ENCODE measurements at places on chromosomes 13 and 19.

DNA sequence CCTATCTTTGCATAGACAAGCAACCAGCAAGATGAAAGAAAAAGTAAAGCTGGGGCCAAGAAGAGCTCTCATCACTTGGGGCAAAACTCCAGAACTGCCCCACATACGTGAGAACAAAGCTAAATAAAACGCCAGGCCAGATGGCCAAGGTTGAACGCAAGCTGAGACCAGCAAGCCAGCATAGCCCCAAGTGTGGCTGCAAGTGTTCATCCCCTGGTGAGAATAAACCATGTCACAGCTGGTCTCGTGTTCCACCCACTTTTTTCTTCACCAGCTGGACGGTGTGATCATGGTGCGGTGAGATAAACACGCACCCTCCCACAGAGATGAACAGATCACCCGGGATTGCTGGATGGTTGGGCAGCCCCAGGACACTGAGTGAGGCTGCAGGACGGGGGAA lies 109.6 kb upstream of the CACNA1A start:
- DNase-seq, result no peak

GRCh38 chr13:41788552-41788951 lies 172.4 kb downstream of the VWA8 start:
- no peak for DNase-seq

DNA sequence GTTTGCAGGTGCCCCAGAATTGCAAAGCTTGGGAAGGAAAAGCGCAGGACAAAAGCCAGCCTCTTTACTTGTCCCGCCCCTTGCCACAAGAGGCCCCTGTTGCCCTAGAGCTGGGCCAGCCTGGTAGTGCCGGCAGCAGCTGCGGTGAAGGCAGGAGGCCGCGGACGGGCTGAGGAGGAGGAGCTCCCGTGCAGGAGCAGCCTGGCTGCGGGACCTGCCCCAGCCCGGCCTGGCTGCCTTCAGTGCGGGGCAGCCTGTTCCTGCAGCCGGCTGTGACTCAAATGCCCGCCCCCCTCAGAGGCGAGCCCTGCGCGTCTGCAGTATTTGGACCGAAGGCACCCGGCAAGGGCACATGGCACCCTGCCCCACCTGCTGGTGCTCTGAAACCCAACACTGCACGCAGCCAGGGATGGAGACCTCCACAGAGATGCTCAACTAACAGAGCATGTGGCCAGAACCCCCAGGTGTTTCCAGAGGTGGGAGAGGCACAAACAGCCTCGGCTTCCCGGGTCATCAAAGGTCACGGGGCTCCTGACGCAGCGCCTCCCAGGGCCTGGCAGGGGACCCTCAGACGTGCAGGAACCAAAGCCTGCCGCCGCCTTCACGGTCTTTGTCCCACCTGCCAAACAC lies 29.7 kb downstream of the NAXD start:
- peak; percentile 10 for DNase-seq

DNA sequence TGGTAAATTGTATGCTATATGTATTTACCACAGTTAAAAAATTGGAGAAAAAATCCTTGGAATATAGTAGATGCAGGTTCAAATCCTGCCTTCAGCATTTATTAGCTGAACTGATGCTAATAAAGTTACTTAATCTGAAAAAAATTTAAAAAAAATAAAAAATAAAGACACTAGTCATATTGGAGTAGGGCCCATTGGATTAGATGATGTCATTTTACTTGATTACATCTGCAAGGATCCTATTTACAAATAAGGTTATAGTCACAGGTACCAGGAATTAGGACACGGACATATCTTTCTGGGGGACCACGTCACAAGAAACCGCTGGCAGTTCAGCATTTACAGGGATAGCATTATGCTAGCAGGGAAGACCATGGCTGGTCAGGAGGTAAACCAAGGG lies 6.2 kb downstream of the ZNF555 start:
- no peak for DNase-seq

DNA sequence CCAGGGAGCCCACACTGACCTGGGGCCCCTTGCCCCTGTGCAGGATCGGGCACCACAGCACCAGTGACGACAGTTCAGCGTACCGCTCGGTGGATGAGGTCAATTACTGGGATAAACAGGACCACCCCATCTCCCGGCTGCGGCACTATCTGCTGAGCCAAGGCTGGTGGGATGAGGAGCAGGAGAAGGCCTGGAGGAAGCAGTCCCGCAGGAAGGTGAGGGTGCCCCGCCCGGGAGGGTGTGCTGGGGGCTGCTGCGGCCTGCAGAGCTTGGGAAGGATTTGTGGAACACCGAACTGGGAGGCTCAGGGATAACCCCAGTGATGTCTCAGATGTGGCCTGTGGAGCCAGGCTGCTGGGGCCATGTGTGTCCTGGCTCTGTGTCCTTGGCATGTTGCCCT lies 4.2 kb downstream of the B3GNT8 start:
- DNase-seq, result no peak

GRCh38 chr19:2076526-2076944 lies 19.6 kb downstream of the MOB3A start:
- DNase-seq, result no peak

- no peak for DNase-seq
These were observed 4.3 kb downstream of the ZSCAN1 start for GRCh38 chr19:58037927-58038687.

- DNase-seq, result no peak
These were observed 24.9 kb upstream of the TPM4 start for GRCh38 chr19:16051254-16052025.

DNA sequence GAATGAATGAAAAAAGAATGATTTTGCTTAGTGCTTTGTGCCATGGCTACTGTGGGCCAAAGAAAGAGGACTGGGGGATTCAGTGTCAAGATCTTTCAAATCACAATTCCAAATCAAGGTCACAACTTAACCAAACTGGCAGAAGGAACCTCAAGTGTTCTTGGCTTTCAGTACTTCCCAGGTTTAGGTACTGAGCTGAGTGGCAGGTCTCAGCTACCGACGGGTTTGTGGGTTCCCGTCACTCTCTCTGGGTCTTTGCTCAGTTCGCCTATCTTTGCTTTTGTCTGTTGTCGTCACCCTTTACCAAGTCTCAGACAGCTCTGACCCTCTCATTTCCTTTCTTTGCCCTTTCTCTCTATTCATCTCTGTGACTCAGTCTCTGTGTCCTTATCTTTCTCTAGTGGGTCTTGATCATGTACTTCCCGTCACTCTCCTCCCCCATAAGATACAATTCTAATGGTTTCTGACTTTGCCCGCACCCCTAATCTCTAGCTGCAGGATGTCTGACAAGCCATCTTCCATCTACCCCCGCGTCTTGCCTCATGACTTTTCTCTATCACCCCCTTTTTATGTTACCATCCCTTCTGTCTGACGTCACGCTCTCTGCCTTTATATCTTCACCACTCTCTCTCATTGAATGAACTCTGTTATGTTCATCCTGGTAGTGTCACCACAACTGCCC lies 33.3 kb upstream of the LRRC4B start:
- no peak for DNase-seq

DNA sequence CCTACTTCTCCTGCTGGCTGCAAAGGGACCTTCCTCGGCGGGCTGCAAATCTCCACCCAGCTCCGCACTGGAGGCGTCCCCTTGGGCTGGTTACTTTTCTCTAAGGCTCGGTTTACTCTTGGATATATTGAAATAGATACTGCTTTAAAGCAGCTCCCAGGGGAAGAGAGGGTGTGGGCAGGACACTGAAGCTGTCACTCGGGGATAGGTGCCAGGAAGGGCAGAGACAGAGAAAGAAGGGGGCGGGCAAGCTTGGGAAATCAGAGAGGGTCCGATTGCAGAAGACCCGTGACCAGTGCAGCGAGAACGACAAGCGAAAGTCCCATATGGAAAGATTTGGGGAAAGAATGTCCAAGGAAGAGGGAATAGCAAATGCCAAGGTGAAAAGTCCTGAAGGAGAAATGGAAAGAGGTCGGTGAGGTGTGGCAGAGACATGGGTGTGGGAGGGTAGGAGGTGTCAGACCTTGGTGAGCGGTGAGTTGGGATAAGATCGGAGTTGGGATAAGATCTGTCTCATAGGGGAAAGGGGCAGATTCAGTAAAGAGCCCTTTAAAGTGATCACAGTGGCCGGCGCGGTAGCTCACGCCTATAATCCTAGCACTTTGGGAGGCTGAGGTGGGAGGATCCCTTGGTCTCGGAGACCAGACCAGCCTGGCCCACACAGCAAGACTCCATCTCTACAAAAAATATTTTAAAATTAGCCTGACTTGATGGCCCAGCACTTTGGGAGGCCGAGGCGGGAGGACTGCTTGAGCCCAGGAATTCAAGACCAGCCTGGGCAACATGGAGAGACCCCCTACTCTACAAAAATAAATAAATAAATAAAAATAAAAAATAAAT lies 618 bp downstream of the THSD8 start:
- DNase-seq, result no peak

DNA sequence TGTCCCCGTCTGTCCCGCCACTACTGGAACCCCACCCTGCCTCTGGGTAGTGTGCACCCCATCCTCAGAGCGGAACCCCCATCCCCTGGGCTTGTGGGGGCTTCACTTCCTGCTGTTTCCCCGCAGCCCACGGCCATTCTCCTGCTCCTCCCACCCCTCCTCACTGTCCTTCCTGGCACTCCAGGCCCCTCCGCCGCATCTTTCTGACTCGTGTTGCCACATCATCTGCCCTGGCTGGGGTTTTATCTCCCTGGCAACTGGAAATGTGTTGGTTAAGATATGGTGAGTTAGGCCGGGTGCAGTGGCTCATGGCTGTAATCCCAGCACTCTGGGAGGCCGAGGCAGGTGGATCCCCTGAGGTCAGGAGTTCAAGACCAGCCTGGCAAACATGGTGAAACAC lies 37.3 kb downstream of the KDM4B start:
- DNase-seq, result no peak

- DNase-seq, result no peak
These were observed 86.9 kb upstream of the DOCK9 start for GRCh38 chr13:99064624-99065234.

GRCh38 chr19:18894254-18895037 lies 1.5 kb downstream of the CERS1 start:
- no peak for DNase-seq

DNA sequence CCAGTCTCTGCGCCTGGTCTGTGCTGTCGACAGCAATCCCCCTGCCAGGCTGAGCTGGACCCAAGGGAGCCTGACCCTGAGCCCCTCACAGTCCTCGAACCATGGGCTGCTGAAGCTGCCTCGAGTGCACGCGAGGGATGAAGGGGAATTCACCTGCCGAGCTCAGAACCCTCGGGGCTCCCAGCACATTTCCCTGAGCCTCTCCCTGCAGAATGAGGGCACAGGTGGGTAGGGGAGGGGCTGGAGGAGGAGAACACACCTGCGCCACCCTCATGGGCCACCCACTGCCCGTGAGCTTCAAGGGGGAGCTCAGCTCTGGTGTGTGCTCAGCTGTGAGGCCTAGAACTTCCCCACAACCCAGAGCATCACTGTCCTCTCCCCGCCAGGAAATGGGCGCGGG lies 38.6 kb upstream of the CD33 start:
- no peak for DNase-seq

DNA sequence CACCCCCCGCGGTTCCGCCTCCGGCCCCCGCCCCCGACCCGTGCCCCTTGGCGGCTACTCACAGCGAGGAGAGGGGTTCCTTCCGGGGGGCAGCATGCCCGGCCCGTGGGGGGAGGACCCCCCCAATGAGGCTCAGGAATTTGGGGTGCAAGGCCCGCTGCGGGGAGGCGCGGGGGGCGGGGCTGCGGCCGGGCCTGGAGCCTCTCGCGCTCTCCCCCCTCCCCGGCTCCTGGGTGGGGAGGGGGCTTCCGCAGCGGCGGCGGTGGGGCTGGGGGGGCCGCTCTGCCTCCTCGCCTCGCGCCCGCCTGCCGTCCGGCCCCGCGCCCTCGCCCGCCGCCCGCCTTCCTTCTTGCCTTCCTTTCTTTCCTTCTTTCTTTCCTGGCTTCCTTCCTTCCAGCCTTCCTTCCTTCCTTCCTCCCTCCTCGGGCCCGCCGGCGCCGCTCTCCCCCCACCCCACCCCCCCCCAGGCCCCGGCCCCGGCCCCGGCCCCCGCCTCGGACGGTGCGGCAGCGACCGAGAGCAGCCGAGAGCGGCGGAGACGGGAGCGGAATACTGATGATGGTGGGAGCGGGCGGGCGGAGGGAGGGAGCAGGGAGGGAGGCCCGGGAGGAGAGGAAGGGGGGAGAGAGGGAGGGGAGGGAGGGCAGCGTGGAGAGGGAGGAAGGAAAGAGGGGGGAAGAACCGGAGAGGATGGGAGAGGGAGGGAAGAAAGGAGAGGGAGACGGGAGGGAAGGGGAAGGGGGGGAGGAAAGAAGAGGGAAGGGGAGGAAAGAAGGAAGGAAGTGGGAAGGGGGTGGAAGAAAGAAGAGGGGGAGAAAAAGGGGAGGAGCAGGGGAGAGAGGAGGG lies at the start of gene LRRC4B:
LRRC4B (minus strand) TSS at position 554 of the 846 bp plus-strand sequence. CDS start 19,597 bp downstream, outside the sequence.
- no peak for DNase-seq

DNA sequence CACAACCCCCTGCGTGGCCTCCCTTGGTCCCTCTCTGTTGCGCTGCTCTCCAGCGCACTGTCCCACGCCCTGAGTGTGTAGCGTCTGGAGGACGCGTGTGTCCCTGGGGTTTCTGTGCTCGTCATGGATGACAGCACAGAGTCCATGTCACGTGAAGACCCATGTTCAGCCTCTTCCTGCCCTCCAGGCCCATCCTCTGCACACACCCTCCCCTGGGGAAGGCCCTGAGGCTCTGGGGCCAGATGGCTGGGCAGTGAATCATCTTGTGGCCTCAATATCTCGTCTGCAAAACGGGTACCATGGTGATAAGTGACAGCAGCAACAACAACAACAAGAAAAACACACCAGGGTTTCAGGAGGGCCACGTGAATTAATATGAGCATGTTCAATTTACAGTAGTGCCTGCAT lies 71.5 kb upstream of the ARHGEF7 start:
- DNase-seq, result no peak

- no peak for DNase-seq
These were observed 168.6 kb downstream of the POSTN start for GRCh38 chr13:37429976-37430375.

- no peak for DNase-seq
These were observed 64.7 kb downstream of the GPR12 start for GRCh38 chr13:26695891-26696311.

- no peak for DNase-seq
These were observed 2.8 kb upstream of the IFNL1 start for GRCh38 chr19:39293394-39293793.

- no peak for DNase-seq
These were observed 58.3 kb upstream of the MEDAG start for GRCh38 chr13:30847650-30848307.

DNA sequence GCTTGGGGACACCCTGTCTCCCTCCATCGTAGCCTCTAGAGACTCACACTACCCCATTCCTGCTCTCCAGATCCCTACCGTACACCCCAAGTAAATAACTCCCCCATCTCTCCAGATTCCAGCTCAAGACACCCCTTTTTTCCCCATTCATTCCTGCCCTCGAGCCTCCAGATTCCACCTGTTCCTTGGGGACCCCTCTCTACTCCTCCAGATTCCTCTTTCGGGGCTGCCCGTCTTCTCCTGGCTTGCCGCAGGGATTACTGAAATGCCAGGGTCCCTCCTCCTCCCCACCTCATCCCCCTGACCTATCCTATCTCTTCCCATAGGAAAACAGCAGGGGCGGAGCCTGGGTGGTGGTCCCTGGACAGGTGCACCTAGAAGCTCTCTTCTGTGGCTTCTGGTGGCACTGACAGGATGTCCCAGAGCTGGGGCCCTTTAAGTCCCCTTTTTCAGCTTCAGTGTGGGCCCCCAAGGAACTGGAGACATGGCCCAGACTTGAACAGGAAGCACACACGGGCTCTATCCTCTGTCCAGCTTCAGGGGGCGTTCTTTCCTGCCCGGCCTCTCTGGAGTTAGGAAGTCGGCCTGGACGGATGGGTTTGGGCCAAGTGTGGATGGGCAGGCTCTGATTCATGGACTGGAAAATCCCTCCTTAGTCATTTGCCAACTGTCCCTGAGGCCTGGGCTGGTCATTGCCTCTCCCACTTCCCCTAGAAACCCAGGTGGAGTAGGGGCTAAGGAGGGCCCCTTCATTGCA lies 1.2 kb downstream of the ZSWIM4 start:
- no peak for DNase-seq

All from stimulated activated CD4-positive, alpha-beta T cell treated with anti-CD3 and anti-CD28 coated beads, Interleukin-15, amount 100 ng/mL, for 1 hour (primary cell).